ENCODE measurements at places on chromosomes 7 and 10.

DNA sequence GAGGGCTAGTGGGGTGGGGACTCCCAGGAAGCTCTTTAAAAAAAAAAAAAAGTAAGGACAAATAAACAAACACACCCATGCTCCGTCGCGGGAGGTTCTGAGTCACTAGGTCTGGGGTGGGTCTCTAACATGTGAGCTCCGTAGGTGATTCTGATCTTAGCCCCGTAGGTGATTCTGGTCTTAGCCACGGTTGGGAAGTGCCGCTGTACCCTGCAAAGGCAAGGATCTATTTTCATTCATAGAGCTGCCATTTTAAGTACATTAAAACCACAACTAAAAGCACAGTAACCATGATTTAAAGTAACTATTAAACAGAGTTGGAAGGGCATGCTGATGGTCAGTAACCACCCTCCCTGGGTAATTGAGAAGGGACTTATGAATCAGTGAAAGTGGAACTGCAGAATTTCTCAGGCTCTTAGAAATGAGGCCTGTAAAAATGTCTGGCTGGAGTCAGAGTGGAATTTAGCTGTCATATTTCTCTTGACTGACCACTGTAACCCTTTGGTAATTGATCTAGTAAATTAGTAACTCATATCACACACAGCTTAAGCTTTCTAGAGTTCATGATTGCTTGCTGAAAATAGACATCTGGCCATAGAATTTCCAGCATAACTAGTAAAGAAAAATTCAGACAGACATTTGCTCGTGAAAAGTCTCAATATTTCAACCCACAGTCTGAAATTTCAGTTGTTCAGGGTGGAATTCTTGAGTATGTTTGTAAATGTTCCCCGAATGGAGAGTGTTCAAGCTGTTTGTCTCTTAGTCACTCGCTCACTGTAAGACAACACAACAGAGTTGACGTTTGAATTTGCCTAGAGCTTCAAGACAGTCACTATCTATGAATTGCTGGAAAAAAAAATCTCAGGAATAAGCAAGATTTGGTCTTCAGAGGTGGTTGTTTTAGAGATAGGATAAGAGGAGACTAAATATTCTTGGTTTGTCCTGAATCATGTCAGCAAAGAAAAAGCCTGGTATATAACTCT, 34.2 kb upstream of the TCF7L2 start:
- DNase-seq: peak; percentile 52

DNA sequence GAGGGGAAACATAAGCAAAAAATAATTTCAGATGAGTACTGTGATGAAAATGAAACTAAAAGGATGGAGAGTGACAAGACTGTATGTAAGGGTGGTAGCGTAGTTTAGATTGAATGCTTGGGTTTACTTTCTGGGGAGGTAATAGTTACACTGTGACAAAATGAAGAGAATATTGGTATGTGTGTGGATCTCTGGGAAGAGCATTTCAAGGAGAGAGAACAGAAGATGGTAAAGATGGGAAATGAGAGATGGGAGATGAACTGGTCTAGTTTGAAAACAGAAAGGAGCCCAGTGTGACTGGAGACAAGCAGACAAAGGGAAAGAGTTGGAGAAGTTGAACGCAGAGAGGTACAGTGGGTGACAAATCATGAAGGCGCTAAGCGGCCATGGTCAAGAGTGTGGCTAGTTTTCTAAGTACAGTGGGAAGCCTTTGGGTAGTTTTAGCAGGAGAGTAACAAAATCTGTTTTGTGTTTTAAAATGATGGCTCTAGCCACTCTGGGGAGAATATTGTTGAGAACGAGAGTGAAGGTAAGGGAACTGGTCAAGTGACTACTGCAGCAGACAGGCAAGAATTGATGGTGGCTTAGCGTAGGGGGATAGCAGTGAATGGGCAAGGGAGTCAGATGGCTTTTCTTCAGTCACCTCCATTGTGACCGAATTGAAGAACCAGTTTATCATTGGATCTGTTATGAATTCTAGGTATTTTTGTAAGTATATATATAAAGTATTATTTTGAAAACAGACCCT, 22.6 kb downstream of the PALS2 start:
- DNase-seq: no peak

DNA sequence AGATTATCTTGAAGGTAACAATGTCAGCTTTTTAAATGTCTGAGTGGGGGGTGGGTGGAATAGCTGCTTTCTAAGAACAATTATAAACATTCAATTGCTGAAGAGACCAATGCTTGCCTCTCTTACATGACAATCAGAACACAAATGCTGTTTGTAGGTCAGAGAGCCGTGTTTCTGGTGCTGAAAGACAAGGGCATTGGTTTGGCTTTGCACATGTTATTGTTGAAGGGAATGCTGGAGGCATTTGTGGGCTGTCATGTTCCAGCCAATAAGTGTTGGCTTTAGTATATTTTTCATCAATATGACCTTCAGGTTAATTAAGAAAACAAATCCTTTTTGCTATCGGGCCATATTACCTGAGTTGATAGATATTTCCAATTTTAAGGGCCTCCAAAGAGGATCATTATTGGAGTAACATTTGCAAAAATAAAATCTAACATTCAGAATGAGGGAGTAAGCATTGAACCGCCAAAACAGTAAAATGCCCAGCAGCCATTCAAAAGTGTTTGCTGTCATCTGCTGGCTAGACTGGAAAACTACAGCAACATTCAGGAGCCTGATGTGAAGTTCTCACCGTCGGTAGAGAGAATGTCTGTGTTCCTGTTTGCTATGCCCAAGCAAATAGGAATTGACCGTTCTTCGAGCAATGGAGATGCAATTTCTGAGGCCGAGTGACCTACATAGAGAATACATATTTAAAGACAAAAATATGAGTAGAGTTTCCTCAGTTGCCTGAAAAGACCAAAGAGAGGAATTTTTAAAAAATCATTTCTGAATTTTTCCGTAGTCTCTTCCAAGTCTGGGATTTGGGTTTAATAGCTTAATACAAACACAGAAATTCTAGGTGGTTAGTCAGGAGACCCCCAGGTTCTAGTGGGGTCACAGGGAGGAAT, 118.9 kb downstream of the APBB1IP start:
- peak; percentile 72 for DNase-seq

- no peak for DNase-seq
These were observed 282.9 kb upstream of the LYZL1 start for GRCh38 chr10:29005988-29006387.
